ENCODE measurements at places on chromosomes 3 and 15.

DNA sequence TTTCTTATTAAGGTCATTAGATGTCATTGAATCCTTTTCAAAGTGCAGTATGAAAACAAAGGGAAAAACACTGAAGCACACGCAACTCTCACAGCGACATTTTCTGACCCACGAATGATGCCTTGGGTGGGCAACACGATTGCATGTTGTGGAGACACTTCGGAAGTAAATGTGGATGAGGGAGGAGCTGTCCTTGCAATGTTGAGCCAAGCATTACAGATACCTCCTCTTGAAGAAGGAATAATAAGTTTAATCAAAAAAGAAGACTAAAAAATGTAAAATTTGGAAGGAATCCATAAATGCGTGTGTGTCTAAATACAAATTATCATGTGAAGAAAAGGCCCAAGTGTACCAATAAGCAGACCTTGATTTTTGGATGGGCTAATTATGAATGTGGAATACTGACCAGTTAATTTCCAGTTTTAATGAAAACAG is 16.9 kb downstream of the THBS1 start:
- DNase-seq, result no peak

- no peak for DNase-seq
Measured at GRCh38 chr15:59176653-59177316, 29.9 kb upstream of the LDHAL6B start.

- no peak for DNase-seq
Measured at GRCh38 chr15:91860498-91860897, 7.0 kb downstream of the SLCO3A1 start.

DNA sequence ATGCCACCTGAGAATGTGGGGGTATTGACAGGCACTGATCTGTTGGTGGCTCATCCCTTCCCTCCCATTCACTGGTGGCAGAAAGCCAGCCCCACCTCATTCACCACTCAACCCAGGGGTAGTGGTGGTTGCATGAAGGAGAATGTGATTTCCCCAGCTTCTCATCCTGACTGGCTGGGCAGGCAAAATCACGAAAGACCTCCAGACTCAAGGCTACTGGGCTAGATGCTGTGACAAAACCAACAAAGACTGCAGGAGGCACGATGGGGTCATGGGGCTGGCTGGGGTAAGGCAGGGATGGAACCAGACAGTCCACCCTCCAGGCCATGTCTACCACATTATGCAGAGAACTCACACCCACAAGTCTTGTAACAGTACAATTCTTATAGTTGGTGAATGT is 33.9 kb downstream of the FSTL1 start:
- DNase-seq, result no peak

GRCh38 chr3:141368925-141369794 is 856 bp downstream of the ZBTB38 start:
- no peak for DNase-seq

DNA sequence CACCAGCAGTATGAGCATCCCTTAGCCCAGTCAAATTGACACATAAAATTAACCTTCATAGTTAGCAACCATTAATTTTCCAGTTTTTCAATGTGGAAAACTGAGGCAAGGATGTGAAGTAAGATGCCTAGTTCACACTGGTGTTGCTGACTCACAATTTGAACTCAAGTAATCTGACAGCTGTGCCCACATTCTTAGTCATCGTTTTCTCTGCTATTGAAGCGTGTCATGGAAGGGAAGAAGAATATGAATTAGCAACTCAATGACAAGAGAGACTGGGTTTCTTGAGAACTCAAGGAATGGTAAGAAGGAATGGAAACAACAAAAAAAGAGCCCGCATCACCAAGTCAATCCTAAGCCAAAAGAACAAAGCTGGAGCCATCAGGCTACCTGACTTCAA is 261.4 kb downstream of the EPHA3 start:
- no peak for DNase-seq

- DNase-seq, result no peak
Measured at GRCh38 chr15:41284427-41285177, 47.8 kb downstream of the OIP5 start.
